ENCODE measurements at places on chromosomes 5 and 9.

GRCh38 chr9:116115761-116116353, 37.7 kb upstream of the PAPPA start:
- DNase-seq = no peak

- no peak for DNase-seq
These were observed 17.6 kb upstream of the UNC5A start for GRCh38 chr5:176792655-176793342.

- no peak for DNase-seq
These were observed 164.3 kb downstream of the DOCK2 start for GRCh38 chr5:169801324-169801777.

- no peak for DNase-seq
These were observed 164.1 kb downstream of the HMHB1 start for GRCh38 chr5:143976055-143976454.

- DNase-seq = no peak
These were observed 45.8 kb upstream of the CLK4 start for GRCh38 chr5:178672630-178673029.

DNA sequence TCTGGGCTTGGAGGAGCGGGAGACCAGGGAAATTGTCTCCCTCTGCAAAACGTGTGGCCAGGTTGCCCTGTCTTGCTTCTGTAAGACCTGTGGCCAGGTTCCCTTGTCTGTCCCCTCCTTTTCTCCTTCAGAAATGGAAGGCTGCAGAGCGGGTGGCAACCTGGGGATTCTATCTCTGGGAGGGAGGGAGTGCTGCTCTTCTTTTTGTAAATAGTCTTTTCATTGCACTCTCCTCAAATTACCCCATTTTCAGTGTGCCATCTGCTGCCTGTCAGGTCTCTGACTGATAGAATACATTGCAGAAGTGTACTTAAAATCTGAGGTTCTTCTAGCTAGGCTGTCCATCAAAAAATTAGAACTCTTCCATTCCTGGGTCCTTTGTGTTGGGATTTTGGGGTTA, 126.0 kb downstream of the GABRB2 start:
- DNase-seq = no peak

- DNase-seq = no peak
These were observed 144.0 kb downstream of the MYO10 start for GRCh38 chr5:16791904-16792597.

DNA sequence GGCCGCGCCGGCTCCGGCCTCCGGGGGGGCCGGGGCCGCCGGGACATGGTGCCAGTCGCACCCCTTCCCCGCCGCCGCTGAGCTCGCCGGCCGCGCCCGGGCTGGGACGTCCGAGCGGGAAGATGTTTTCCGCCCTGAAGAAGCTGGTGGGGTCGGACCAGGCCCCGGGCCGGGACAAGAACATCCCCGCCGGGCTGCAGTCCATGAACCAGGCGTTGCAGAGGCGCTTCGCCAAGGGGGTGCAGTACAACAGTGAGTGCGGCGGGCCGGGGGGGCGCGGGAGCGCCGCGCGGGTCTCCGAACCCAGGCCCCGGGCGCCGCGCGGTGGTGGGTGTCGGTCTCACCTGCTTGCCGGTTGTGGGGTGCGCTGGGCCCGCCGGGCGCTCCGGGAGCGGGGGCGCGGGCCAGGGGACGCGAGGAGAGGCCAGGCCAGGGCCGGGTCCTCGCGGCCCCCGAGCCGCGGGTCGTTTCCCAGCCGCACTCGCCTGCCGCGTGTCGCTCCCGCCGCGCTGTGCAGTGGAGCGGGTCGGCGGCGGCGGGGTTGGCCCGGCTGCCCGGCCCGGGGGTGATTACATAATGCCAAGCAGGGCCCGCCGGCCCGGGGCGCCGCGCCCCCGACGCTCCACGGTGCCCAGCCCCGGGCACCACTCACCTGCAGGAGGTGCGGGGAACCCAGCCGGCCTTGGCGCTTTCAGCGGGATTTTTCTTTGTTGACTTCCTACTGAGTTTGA, 492 bp downstream of the RABL6 start:
- peak; percentile 19 for DNase-seq

GRCh38 chr5:81069990-81070389, 109.8 kb downstream of the RASGRF2 start:
- DNase-seq = no peak

DNA sequence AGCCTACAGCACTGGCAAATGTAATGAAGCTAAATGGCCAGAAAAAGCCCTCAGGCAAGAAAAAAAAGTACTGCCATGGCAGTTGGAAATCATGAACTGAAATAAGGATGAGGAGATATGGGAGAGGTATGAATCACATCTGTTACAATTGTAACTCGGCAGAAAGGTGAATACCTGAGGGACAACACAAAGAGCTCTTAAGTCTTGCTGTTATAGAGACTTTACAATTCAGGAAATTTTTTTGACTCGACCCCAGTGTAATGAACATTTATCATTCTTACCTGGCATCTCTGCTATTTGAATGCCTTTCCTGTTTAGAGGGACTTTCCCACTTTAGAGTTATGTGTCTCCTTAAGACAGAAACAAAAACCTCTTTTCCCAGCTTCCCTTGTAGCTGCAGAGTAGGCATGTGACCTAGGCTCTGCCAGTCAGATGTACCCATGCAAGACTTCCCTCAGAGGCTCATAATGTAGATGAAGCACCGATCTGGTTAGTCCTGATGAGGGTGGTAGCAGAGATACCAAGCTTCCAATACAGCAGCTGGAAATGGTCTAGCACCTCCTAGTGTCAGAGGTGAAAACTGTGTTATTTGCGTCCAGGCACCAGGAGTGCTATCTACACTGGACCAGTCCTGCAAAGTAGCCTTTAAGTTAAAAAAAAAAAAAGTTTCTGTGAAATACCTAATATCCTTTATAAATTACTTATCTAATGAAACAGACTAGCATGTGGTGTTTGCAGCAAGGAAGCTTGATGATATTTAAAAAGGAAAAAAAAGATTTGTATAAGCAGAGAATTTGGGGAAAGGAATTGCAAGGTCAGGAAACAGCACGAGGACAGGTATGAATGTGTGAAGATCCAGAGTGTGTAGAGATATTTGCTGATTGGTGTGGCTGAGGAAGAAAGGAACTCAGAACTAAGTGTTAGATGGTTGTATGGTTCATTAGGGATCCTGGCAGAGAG, 146.9 kb upstream of the SLC1A3 start:
- DNase-seq = no peak

DNA sequence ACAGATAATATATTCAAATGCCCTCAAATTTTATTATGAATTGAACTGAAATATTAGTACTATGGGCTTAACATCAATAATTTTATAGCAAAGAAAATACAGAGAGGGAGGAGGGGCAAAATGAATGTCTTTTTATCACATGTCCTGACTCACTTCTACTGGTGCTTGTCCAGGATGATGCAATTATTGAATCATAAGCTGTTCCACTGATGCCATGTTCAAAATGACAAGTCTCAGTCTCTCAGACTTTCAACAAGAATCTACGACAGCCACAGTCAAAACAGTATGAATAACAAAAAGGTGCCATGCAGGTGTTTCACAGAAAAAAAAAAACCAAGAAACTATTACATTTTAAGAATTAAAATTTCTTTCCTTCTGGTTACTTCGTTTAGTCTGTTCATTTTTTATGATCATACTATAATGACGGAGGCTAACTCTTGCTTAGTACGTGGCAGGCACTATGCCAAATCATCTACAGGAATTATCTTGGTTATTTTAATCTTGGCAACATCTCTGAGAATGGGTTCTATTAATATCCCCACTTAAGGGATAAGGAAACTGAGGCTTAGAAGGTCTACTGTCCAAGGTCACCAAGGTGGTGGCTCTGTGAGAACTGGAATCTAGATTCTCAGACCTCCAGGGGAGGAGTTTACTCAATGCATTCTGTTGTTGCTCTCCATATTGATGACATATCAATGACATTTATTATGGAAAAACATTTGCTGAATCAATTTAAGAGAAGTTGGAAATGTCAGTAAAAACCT, 61.5 kb downstream of the NR3C1 start:
- no peak for DNase-seq

DNA sequence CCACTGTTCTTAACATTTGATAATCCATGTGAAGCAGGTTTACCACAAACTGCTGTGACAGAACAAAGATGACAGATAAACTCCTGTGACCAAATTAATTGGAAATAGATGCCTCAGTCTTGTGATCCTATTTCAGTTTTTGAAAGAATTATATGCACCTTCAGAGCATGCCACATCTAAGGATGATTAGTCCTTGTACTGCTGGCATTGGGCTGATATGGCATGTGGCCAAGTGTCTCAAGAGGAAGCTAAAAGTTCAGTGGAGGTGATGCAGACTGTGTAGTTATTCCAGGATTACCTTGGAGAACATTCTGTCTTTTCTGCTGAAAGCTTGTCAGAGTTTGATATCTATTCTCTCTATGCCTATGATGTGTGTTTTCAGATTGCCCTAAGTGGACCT, 314.4 kb upstream of the EFNA5 start:
- DNase-seq = no peak

DNA sequence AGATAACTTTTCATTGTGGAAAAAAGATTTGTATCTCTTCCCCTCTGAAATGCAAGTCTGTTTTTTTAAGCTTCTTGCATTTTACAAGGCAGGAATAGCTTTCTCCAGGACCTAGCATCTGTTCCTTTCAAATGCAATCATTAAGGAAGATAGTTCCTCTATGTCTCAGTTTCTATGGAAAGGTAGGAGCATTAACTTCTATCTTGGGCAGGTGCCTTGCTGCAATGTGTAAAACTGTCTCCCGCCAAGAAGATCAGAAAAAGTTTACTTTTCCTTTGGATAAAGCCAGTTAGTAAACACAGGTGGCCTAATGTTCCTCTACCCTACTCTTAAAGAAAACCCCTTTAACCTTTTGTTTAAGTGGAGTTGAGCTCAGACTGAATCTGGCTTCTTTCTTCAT, 560.6 kb upstream of the CYLC2 start:
- no peak for DNase-seq

GRCh38 chr5:133952729-133953567, 15.5 kb downstream of the C5orf15 start:
- no peak for DNase-seq

GRCh38 chr9:124394596-124394995, 20.6 kb downstream of the PSMB7 start:
- DNase-seq = no peak

DNA sequence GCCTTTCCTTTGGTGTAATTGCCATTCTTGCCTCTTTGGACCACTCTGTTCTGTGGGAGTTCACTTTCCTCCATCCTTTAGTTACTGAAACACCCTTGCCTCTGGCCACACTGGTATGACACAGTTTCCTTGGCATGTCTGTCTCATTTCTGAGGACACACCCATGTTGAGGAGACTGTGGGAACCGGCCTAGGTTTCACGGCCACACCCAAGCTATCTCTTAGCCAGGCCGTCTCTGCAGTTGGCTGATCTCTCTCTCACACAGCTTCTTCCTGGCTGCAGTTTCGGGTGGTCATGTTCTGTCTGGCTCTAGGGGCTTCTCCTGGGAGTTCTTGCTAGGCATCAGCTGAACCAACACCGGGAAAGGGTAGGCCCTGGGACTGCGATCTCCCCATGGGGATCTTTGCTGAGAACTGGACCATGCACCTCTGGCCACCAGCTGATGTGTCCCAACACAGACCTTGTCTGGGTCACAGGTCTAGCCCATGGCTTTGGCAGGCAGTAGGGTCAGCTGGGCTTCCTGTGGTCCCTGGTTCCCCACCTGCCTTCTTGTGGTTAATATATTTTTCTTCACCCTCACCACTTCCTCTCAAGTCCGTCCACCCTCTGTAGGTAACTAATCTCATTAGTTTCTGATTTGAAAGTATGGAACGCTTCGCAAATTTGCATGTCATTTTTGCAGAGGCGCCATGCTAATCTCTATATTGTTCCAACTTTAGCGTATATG, 24.9 kb downstream of the ARHGEF37 start:
- DNase-seq = no peak

- DNase-seq = no peak
These were observed 5.3 kb upstream of the CFAP95 start for GRCh38 chr9:69815313-69815712.

- no peak for DNase-seq
These were observed 46.8 kb downstream of the ACO1 start for GRCh38 chr9:32431196-32431595.

DNA sequence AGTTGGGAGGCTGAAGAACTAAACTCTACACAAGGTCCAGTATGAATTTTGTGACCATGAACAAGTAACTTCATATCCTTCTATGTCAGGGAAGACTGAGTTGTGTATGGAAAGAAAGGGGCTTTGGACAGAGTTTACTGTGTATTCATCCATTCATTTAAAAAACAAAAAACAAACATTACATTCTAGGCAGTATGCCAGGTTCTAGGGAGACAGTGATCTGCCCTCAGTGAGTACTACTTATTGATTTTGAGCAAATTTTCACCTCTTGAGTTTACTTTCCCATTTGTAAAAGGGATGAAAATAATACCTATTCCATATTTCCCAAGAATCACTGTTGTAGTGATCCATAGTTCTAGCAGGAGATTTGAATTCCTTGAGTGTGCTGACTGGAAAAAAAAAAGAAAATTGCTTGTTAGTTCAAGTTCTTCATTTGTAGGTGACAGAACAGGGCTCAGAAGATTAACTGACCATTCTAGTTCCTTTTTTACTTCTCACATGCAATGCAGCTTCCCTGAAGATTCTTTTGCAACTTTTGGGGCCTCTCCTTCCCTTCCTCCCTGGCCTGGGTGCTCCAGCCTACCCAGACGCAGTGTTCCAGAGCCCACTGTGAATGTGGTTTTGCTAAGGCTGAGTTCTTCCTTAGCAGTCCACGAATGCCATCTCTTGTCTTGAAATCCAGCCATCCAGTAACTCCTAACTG, 2.6 kb upstream of the GAPVD1 start:
- no peak for DNase-seq

- DNase-seq = no peak
These were observed 170.8 kb upstream of the RGMB start for GRCh38 chr5:98602534-98603112.

- no peak for DNase-seq
These were observed 26.9 kb downstream of the TNIP1 start for GRCh38 chr5:151053796-151054462.

DNA sequence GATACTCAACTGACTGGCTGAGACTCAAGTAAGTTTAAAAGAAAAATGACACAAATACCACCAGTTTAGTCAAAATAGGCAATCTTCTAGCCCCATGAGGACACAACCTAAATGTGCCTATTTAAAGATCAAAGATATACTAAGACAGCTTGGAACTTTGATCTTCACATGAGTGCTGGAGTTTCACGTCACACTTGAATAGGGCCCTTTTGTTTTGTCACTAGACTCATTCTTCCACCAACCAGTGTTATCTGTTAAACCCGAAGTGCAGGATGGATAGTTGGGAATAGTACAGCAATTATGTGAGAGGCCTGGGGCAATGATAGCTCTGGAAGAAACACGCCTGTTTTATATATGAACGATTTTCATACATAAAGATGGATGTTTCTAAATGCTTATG, 792.8 kb upstream of the NUDT12 start:
- DNase-seq = no peak

DNA sequence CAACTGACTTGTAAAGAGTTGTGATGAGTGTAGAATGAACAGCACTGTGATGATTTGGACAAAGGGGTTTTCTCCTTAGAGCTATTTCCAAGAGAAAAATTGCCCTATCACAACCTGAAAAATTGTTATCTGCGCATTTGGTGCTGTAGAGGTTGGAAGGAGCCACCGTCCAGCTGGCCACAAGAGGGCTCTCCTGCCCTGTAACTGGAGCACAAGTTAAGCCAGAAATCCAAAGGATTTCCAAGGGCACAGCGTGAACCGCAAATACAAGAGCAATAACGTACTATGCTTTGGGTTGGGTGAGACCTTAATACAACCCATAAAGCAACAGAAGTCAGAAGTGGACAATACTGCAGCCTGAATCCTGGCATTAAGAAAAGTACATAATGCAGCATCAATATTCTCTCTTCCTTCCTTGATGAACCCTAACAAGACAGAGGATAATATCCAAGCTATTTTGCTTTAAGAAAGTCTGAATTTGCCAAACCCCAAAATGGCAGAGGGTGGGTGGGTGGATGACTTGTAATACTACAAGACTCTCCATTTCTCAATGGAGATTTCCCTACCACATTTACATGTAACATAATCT, 56.8 kb upstream of the SMIM32 start:
- no peak for DNase-seq
